ENCODE measurements at places on chromosomes 1 and 21. TPM values are rescaled to one million over a fixed set of nuclear protein-coding genes. Genes with fewer than 3 reads are reported as not detected.

- no peak for DNase-seq
Measured at GRCh38 chr1:94884507-94884906, 42.4 kb downstream of the CNN3 start.

- peak; percentile 54 for DNase-seq
Measured at GRCh38 chr1:1173793-1174415, at the start of gene TTLL10. TTLL10 (plus strand) TSS chr1:1173880; CDS start chr1:1179216, 5,336 bp downstream.

DNA sequence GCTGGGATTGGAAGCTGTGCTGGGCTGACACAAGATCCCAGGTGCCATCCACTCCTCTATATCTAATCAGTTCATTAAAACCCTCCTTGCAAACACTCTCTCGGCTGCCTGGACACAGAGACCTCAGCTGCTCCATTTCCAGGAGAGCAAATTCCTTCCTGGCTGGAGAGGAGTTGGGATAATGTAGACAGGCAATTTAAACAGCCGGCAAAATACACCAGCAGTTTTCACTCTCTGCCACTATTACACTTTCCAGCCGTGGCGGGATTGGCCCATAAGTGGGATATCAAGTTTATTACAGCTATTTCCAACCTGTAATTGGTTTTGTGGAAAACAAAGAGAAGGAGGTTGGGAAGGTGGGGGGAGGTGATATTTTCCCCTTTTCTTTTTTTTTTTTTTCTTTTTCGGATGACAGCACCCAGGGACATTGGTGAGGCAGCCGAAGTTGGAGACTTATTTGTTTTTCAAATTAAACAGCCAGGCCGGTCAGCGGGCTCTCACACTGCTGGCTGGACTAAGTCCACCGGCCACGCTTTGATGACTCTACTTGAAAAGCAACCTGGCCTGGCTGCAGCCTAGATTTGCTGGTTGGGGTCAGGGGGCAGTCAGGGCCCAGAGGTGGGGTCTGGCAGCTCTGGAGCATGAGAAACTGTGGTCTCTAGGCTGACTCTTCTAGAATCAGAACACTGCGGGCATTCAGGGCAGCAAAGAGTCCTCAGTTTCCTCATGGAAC is 177.4 kb downstream of the IGSF21 start:
- no peak for DNase-seq

- DNase-seq: peak; percentile 46
Measured at GRCh38 chr21:42650441-42651421, 2.7 kb upstream of the PDE9A start.

DNA sequence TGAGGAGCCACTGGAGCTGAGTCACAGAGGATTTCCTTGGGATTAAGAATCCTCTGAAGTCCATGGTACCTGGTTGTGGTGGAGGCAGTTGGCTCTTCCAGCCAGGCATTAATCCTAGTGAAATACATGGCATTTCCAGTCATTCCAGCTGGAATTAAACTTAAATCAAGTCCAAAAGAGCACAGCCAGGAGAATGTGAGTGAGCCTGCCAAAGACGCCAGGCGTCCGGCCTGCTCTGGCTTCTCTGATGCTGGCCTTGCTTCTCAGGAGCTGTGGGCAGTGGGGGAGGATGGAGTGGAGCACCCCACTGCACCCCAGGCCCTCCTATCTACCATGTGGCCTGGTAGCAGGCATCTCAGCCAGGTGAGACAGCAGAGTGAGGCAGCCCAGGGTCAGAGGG is 23.4 kb upstream of the TENT5C start:
- no peak for DNase-seq

DNA sequence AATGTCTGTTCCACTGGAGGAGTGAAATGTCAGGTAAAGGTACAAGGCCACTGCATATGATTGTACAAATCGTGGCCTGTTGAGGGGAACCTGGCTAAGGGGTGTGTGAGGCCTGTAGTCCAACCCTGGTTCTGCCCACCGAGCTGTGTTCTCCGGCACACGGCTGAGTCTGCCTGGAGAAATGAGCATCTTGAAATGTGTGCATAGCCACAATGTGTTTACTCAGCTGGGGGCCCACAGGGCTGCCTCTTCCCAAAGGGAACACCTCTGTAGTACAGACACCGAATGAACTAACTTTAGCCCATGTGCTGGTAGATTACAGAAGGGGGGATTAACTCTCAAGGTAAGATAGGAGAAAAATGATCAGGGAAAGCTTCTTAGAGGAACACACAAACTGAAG is 30.2 kb downstream of the AK4 start:
- DNase-seq: no peak

- DNase-seq: no peak
Measured at GRCh38 chr1:215082532-215083382, at the start of gene KCNK2. KCNK2 (plus strand) TSS chr1:215082737; CDS start chr1:215083386, 649 bp downstream.

DNA sequence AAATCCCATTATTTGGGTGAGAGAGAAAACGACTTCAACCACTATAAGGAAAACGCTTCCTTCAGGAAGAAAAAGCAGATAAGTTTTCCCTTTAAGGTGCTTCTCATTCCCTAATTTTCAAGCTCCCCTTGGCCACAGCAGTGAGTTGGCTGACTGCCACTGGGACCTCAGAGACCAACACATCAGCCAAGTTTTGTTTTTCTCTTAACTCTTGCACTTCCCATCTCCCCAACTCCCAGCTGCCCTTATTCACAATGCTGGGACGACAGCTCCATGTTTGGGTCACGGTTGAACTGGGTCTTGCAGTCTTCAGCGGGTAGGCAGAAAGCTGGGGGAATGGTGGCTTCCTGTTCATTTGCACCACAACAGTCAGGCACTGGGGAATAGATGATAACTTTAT is 18.9 kb downstream of the SGIP1 start:
- DNase-seq: no peak

DNA sequence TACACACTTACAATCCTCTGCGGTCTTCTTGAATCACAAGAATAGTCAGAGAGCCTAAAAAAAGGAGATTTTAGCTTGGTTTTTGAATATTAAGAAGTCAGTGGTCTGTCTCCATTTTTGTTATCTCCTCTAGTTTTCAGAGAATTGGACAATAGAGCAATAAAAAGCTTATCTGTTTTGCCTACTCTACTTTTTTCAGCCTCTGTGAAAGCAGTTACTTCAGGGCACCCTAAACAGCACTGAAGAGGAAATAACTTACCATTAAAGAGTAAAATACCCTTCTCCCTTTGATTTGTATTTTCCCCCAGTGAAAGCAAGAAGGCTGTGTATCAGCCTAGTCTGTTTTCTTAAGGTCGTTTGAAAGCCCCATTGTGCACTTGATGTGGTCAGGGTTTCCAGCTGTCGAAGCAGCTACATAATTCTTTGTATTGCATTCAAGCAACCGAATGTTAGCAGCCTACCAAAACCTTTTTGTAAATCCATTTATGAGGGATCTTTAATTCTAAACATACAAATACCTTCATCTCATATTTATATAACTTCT is 1.0 kb downstream of the NTMT2 start:
- no peak for DNase-seq

DNA sequence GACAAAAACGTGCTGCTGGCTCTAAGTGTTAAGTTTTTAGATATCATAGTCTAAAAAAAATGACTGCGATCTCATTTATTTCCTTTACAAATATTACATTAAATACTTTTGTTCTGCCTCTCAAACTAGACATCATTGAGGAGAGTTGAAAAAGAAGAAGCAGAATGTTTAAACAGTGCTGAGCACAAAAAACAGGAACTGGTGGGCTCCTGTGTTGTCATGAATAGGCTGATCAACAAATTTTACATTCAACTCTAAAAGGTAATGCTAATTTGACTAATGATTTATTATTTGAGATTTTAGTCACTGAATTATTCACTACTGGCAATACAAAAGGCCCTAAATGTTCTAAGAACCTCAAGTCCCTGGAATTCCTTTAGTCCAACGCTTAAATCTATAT is 66.1 kb downstream of the GPATCH2 start:
- no peak for DNase-seq

DNA sequence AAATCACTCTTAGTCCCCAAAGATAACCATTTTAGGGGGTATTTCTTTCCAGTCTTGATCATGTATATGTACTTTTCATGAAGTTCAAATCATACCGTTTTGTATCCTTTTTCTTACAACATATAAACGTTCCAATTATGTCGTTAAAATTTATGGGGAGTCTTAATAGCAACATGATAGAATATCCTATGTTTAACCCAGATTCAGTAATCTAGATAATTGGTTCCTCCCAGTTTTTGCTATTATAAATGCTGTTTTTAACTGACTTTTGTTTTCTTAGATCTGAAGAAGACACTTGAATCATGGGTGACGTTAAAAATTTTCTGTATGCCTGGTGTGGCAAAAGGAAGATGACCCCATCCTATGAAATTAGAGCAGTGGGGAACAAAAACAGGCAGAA is 3.1 kb downstream of the DHX9 start:
- DNase-seq: no peak

GRCh38 chr21:26425576-26425975 is 147.5 kb downstream of the CYYR1 start:
- no peak for DNase-seq

DNA sequence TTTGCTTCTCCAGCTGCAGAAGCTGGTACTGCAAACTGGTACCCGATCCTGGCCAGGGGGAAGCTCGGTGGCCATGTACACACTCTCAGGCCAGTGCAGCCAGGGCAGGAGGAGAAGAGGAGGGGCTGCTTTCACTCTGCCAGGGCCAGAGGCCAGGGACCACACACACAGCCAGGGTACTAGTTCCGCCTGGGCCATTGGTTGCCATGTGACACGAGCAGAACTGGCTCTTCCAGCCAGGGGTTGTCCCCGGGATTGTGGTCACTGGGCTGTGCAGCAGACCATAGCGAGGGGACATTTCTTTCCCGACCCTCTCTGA is 3.7 kb upstream of the SHISAL2A start:
- peak; percentile 53 for DNase-seq

GRCh38 chr1:87052961-87053360 is 138.5 kb downstream of the HS2ST1 start:
- no peak for DNase-seq

GRCh38 chr1:6099787-6100765 is 54.4 kb downstream of the KCNAB2 start:
- peak; percentile 47 for DNase-seq

- no peak for DNase-seq
Measured at GRCh38 chr1:48547561-48548220, 75.7 kb upstream of the SPATA6 start.

GRCh38 chr1:46697053-46697452 is 21.9 kb downstream of the EFCAB14 start:
- DNase-seq: no peak

DNA sequence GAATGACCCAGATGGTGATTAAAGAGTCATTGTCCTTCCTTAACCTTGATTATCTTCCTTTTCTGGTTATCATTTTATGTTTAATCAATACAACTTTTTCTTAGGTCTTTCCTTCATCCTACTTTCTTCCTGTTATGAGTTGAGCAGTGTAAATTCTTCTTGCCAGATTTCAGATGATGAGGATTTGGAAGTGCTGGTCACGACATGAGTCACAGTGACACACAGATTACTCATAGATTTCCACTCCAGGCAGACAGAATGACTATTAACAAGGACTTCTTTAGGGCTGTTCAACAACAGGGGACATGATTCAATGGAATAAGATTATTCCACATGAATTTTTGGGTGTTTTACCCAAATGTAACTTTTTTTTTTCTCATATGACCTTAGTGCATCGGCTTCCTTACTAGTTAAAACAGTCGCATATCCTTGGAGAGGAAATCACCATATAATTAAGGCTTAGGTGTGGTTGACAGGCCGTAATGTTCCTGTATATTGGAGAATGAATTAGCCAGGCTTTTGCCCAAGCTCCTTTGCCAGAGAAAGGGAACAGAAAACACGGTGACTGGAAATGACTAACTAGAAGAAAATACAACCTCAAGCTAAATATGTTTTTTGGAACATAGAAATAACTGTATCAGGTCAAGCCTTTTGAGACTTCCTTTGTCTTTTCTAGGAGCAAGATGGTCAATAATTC is 44.2 kb downstream of the PRRX1 start:
- DNase-seq: no peak

DNA sequence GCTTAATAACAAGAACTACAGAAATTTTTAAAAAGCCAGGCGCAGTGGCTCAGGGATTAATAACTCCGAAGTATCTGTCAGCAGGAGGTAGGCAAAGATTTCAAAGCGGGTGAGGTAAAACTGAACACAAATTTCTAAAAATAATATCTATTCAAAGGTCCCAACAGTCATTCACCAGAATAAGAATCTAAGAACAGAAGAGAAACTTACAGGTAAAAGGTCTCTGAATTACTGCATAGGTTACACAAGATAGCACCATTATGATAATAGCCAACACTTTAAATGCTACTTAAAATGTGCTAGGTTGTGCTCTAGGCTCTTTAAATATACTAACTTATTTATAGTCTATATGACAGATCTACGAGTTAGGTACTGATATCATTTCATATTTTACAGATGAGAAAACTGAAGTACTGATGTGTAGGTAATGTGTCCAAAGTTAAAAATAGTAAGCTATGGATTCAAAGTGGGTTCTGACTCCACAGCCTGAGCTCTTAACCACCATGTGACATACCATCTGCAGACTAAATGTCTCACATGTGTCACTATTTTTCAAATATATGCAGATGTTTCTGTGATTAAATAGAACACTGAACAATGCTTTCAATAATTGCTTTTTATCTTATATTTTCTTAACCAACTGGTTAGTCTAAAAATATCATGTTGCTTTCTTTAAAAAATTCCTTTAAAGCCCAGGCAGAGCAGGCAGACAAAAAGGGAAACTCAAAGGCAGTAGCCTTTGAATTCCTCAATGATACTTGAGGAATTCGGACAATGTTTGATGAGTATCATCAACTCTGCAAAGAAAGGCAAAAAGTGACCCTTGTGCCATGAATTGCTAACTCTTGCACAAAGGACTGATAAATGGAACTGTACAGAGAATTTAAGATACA is 80.5 kb upstream of the TTC39A start:
- DNase-seq: no peak

- DNase-seq: no peak
Measured at GRCh38 chr21:40146216-40146837, 279.1 kb downstream of the PCP4 start.

- DNase-seq: no peak
Measured at GRCh38 chr1:26581287-26581651, 51.7 kb downstream of the RPS6KA1 start.

- no peak for DNase-seq
Measured at GRCh38 chr1:42963378-42964043, 4.8 kb upstream of the SLC2A1 start.

- no peak for DNase-seq
Measured at GRCh38 chr1:109628540-109629321, 9.1 kb downstream of the AMPD2 start.

The SPATA6 gene
- total RNA-seq: 7.7 TPM

The S100A12 gene
- total RNA-seq: not detected

The WLS gene
- 140 TPM for total RNA-seq

The C4BPA gene
- total RNA-seq: 0.67 TPM

The ANGPTL1 gene
- total RNA-seq: 11.4 TPM

The TCP10L gene
- total RNA-seq: not detected

The BMP8A gene
- 18.0 TPM for total RNA-seq

The F3 gene
- total RNA-seq: 142 TPM

The AGMAT gene
- 43.8 TPM for total RNA-seq

The FAM72C gene
- total RNA-seq: not detected

Measured in Peyer's patch (tissue), 4 donors.